Progenitor cell of endocrine pancreas (in vitro differentiated cells): ENCODE measurements at places on chromosomes 4 and X. TPM values are rescaled to one million over a fixed set of nuclear protein-coding genes. Genes with fewer than 3 reads are reported as not detected.

SUPT20HL1 gene
- not detected in 2 replicates for total RNA-seq

- no peak overlapping the region for H3K4me3 ChIP-seq
- H3K27me3 ChIP-seq: no peaks in the 10 kb centered on the region
These were observed 125.9 kb downstream of the FRYL start for GRCh38 chr4:48654015-48654664.

DNA sequence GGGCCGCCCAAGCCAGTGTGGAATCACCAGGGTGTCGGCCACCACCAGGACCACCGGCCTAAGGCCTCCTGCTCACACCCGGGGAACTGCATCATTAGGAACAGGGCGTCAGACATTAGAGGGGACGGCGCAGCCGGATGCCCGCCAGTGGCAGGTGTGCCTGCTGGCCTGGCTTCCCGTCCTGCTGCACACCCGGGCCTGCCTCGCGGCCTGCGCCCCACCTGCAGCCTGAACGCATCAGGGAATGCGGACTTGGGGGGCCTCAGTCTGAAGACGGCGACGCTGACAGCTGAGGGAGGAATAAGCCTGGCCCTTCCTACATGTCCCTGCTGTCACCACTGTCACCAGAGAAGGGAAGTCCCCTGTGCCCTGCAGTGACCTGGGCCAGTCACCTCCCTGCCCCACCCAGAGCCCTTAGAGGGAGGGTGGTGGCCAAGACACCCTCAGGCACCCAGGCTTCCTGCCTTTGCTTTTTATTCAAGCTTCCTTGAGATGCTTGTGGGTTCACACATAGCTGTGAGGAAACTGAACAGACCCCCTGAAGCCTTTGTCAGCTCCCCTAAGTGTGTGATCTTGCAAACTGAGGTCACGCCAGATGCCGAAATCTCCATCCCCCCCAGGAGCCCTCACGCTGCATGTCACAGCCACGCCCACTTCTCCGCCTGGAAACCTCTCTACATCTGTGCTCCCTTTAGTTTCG lies 3.2 kb downstream of the DGKQ start:
- DNase-seq: no peak
- no peaks in the 10 kb centered on the region for H3K4me1 ChIP-seq
- H3K27ac ChIP-seq: no peak overlapping the region
- H3K27me3 ChIP-seq: peaks cover 4% of the 10 kb centered on the region
- no peak overlapping the region for H3K4me3 ChIP-seq

- H3K4me3 ChIP-seq: no peak overlapping the region
- H3K27me3 ChIP-seq: no peaks in the 10 kb centered on the region
- no peaks in the 10 kb centered on the region for H3K36me3 ChIP-seq
- peaks cover 4% of the 10 kb centered on the region for H3K4me1 ChIP-seq
- H3K27ac ChIP-seq: no peak overlapping the region
- DNase-seq: no peak
These were observed 64.2 kb downstream of the SHOX start for GRCh38 chrX:694800-695199.

RHOXF2B gene
- not detected in 2 replicates for total RNA-seq

RAB33A gene
- 0.60 and 0.87 TPM in 2 replicates for total RNA-seq

FAM47E gene
- 3.4 and 4.0 TPM in 2 replicates for total RNA-seq

DNA sequence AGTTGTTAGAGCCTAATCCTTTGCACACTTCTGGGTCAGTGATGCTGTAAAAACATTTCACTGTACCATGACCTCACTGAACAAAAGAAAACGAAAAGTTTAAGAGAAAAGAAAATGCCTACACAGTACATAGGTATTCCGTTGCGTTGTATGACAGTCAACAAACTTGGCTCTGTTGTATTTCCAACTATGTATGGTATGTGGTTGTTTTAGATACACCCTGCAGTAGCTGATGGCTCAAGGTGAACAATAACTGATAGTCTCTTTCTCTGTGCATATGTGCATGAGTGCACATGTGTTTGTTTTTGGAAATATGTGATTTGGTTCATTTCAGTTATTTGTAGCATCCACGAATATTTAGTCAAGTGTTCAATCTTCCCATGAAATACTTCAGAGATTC lies 176.0 kb downstream of the BMPR1B start:
- peaks cover 36% of the 10 kb centered on the region for H3K4me1 ChIP-seq
- H3K4me3 ChIP-seq: no peak overlapping the region
- no peak for DNase-seq
- H3K36me3 ChIP-seq: no peaks in the 10 kb centered on the region

DNA sequence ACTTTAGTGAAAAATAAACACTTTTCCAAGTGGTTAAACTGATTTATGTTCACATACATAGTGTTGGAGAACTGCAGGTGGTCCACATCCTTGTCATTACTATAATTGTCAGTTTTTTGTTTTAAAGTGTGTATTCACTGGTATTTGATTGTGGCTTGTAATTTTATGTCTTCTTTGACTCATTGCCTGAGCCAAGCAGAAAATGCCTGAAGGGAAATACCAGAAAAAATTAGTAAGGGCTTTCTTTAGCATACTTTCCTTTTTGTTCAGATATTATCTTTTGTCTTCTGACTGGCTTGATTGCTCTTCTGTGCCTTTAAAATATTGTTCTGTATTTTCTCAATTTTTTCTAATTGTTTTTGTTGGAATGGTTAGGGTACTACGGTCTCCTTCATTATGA lies 981.3 kb downstream of the C4orf33 start:
- no peak overlapping the region for H3K27ac ChIP-seq
- no peaks in the 10 kb centered on the region for H3K36me3 ChIP-seq
- H3K27me3 ChIP-seq: no peaks in the 10 kb centered on the region
- no peak overlapping the region for H3K4me3 ChIP-seq
- DNase-seq: no peak

- no peak overlapping the region for H3K4me3 ChIP-seq
- no peaks in the 10 kb centered on the region for H3K4me1 ChIP-seq
- no peak for DNase-seq
- H3K36me3 ChIP-seq: no peaks in the 10 kb centered on the region
- H3K27ac ChIP-seq: no peak overlapping the region
These were observed 43.3 kb upstream of the HAND2 start for GRCh38 chr4:173573286-173573685.

DNA sequence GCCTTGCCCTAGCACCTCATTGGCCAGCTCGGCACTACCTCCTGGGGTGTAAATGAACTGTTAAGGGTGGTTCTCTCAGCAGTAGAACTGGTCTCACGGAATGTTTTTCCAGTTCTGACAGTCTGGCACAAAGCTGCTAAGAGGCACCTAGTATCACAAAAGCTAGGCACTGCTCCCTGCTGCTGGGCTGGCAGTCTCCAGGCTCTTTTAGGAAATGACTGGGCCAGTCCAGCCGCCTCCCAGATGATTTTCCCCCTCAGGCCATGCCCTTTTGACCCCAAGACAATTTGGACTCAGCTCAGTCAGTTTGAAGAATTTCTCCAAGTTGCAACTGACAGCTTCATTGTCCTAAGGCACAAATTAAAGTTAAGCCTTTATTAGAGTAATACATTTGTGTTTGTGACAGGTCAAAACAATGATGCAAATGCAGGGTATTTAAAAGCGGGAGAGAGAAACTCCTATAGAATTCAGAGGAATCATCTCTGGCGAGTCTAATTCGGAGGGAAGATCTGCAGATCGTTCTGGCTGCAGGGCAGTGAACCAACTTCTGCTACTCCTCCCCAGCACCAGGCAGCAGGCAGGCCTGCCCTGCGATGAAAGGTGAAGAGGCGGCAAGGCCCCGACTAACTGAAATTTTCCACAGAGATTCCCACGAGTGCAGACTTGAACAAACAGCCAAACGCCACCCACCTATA lies 7.9 kb downstream of the FRMD7 start:
- no peak overlapping the region for H3K4me3 ChIP-seq
- no peaks in the 10 kb centered on the region for H3K36me3 ChIP-seq
- peaks cover 13% of the 10 kb centered on the region for H3K4me1 ChIP-seq
- H3K27ac ChIP-seq: peak overlapping the region; percentile 70

- H3K36me3 ChIP-seq: no peaks in the 10 kb centered on the region
- H3K4me1 ChIP-seq: peaks cover 10% of the 10 kb centered on the region
- no peak overlapping the region for H3K4me3 ChIP-seq
- no peak for DNase-seq
- H3K27me3 ChIP-seq: no peaks in the 10 kb centered on the region
- no peak overlapping the region for H3K27ac ChIP-seq
These were observed 11.0 kb downstream of the GNRHR start for GRCh38 chr4:67743194-67743593.

GSX2 gene
- total RNA-seq: not detected in 2 replicates

GRCh38 chr4:113358784-113359183 lies 309.3 kb downstream of the ANK2 start:
- DNase-seq: no peak
- no peak overlapping the region for H3K27ac ChIP-seq
- H3K4me3 ChIP-seq: no peak overlapping the region
- no peaks in the 10 kb centered on the region for H3K27me3 ChIP-seq
- no peaks in the 10 kb centered on the region for H3K36me3 ChIP-seq

DNA sequence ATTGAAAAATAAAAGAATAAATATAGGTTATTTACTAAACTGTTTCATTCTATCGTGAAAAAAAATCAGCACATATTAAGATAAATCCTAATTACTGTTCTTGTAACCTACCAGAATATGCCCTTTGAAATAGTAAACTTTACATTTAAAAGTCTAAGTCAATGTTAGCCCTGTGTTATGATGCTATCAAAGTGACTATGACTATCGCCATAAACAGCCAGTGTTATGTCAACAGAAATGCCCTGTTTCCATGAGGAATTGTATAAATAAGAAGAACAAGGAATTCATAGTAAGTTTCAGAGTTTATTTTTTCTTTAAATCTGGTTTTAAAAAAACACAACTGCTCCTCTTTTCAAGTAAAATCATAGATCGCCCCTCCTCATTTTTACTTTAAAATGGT lies 11.4 kb downstream of the NR3C2 start:
- DNase-seq: no peak
- peaks cover 4% of the 10 kb centered on the region for H3K27me3 ChIP-seq
- peak overlapping the region; percentile 71 for H3K27ac ChIP-seq
- peaks cover 11% of the 10 kb centered on the region for H3K4me1 ChIP-seq

TCEAL3 gene
- 14.4 and 15.1 TPM in 2 replicates for total RNA-seq

DNA sequence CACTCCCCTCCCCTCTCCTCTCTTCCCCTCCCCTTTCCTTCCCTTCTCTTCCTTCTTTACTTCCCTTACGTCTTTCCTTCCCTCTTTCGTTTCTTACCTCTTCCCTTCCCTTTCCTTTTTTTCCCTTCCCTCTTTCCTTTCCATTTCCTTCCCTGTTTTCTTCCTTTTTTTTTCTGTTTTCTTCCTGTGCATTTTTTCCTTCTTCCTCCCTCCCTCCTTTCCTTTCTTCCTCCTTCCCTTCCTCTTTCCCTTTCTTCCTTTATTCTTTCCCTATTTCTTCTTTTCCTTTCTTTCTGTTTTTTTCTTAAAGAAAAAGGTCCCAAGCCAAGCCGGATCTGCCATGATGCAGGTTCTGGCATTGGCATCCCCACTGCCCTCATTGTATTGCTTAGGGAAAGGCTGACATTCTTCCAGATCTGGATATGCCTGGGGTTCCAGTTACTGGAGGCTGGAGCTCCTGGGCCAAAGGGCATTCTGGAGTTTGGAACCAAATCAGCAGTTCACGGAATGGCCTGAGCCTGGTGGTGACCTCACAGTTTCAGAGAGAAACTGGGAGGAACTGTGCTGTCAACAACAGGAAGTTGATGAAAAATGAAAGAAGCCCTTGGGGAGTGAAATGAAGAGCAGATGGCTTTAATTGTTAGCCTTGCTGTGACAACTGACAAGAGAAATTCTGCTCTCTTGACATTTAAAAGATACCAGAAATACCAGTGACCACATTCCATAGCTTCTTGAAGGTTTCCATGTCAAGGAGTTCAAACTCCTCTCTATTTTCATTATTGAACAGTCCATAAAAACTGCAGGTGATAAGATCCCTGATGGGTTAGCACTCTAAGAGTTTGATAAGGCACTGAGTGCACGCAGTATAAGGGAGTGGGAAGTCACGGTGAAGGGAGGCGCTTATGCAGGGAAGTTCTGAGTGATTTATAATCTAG lies 622.1 kb downstream of the SPRY1 start:
- peaks cover 20% of the 10 kb centered on the region for H3K4me1 ChIP-seq
- no peak overlapping the region for H3K4me3 ChIP-seq
- DNase-seq: no peak
- no peaks in the 10 kb centered on the region for H3K36me3 ChIP-seq

DNA sequence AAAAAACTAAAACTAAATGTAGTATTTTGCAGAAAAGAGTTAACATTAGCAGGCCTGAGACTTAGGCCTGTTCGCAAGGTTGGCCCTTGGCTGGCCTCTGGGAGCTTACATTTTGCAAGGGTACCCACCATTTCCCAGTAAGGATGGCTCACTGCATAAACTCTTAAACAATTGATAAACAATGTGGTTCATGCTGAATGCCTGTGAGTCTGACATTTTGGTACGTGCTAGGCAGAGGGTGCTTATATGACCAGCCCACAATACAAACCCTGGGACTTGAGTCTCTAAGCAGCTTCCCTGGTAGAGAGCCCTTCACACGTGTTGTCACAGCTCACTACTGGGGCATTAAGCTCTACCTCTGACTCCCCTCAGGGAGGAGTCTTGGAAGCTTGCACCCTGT lies 7.4 kb downstream of the PRPS2 start:
- peaks cover 19% of the 10 kb centered on the region for H3K36me3 ChIP-seq
- H3K27me3 ChIP-seq: no peaks in the 10 kb centered on the region
- no peak for DNase-seq
- H3K27ac ChIP-seq: no peak overlapping the region
- no peak overlapping the region for H3K4me3 ChIP-seq

DNA sequence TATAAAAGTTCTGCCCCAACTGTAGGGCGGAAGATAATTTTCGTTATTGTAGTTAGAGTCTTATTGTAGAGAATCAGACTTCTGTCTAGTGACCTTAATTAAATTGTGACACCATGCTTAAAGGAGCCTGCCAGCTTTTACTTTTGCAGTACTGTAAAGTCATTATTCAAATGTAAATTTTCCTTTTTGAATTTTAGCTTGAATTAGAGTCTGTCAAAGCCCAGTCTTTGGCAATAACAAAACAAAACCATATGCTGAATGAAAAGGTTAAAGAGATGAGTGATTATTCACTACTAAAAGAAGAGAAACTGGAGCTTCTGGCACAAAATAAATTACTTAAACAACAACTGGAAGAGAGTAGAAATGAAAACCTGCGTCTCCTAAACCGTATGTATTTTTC lies 21.8 kb downstream of the OFD1 start:
- no peak overlapping the region for H3K4me3 ChIP-seq
- no peaks in the 10 kb centered on the region for H3K4me1 ChIP-seq
- H3K36me3 ChIP-seq: peaks cover 17% of the 10 kb centered on the region
- H3K27me3 ChIP-seq: no peaks in the 10 kb centered on the region
- no peak for DNase-seq
- H3K27ac ChIP-seq: no peak overlapping the region

GRCh38 chr4:30714408-30715031 lies 5.6 kb upstream of the PCDH7 start:
- no peak overlapping the region for H3K27ac ChIP-seq
- H3K27me3 ChIP-seq: peaks cover 12% of the 10 kb centered on the region
- H3K4me3 ChIP-seq: no peak overlapping the region

GRCh38 chr4:137660211-137660610 lies 127.9 kb upstream of the PCDH18 start:
- H3K27me3 ChIP-seq: no peaks in the 10 kb centered on the region
- no peak overlapping the region for H3K4me3 ChIP-seq
- H3K4me1 ChIP-seq: peaks cover 13% of the 10 kb centered on the region
- H3K36me3 ChIP-seq: no peaks in the 10 kb centered on the region
- no peak overlapping the region for H3K27ac ChIP-seq

- H3K27ac ChIP-seq: peak overlapping the region; percentile 99
- H3K4me1 ChIP-seq: peaks cover 30% of the 10 kb centered on the region
- no peaks in the 10 kb centered on the region for H3K27me3 ChIP-seq
- peak overlapping the region; percentile 98 for H3K4me3 ChIP-seq
These were observed 708 bp downstream of the INTS12 start for GRCh38 chr4:105707782-105708180.
